ENCODE measurements at places on chromosomes 7 and 10.
A peak's percentile ranks its signal among the peaks of the same experiment; 100 is the strongest.

DNA sequence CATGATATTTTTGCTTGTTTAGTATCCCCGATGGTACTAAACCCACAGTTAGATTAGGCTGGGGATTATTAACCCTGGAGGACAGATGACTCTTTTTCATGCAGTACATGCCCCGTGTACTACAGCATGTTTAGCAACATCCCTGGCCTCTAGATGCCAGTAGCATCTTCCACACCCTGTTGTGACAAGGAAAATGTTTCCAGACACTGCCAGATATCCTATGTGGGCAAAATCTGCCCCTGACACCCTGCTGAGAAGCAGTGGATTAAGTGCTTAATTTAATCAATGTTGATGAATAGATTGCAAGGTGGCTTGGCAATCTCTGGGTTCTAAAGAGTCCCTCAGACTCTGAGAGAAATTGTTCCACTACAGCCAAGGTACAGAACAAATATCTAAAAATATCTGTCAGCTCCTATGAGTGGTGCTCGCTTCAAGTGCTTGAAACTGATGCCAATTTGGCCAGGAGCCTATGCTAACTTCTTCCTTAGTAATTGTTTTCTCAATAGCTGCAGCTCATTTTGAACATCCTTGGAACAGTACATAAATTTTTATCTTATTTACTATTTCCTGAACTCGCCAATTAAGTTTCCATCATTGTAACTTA, 247.0 kb downstream of the SORCS1 start:
- no peak for DNase-seq

DNA sequence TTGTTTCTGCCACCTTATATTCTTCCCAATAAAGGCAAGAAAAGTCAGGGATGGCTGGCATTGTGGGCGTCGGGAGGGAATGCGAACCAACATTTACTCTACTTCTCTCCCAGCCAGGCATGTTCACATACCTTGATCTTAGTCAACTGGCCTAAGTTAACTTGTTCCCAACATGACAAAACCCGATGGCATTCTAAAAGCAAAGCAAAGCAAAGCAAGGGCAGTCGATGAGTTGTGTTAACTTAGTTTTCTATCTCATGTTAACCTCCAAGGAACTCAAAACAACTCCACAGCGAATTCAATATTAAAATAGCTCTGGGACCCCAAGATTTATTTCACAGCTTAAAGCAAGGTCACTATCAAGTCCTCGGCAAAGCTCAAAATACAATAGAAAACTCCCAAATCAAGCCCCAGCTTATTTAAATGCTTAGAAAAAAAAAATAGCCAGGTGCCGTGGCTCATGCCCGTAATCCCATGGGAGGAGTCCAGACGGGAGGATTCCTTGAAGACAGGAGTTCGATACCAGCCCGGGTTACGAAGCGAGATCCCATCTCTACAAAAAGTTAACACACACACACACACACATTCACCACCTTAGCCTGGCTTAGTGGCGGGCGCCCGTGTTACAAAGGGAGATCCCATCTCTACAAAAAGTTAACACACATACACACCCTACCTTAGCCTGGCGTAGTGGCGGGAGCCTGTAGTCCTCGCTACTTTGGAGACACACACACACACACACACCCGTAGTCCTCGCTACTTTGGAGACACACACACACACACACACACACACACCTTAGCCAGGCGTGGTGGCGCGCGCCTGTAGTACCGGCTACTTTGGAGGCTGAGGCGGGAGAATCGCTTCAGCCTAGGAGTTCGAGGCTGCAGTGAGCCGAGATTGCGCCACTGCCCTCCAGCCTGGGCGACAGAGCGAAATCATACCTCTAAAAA, 901 bp upstream of the CCNY start:
- peak; percentile 71 for DNase-seq

- DNase-seq, result no peak
These were observed 279.5 kb upstream of the AKR1E2 start for GRCh38 chr10:4546500-4546899.

DNA sequence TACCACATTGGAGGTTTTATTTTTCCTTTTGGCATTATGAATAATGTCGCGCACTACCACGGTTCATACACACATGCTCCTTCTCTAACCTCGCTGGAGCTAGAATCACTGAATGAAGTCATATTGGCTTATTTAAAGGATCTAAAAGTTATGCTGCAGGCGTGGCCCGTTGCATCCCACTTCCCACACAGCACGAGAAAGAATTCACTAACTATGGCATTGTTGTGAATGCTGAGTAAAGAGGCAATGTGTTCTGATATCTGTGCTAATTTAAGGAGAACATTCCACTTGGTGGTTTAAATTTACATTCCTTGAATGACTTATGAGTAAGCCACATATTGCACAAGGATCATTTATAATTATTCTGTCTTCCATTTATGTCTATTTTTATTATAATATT, 20.7 kb downstream of the TCERG1L start:
- no peak for DNase-seq

- no peak for DNase-seq
These were observed 70.4 kb upstream of the PTN start for GRCh38 chr7:137413901-137414300.

DNA sequence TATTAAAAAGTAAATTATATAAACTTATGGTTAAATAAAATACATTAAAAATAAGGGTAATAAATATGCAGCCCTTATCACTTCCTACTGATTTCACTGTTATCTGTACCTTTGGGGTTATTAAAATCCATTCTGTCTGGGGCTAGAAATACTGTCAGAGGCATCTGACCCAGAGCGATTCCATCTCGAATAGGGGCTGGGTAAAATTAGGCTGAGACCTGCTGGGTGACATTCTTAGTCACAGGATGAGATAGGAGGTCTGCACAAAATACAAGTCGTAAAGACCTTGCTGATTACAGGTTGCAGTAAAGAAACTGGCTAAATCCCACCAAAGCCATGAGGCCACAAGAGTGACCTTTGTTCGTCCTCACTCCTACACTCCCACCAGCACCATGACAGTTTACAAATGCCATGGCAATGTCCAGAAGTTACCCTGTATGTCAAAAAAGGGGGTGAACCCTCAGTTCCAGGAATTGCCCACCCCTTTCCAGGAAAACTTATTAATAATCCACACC, 77.6 kb downstream of the COBL start:
- DNase-seq, result no peak

GRCh38 chr10:73814896-73815718, 3.7 kb upstream of the NDST2 start:
- peak; percentile 56 for DNase-seq

- DNase-seq, result no peak
These were observed 142.5 kb downstream of the DNAJB6 start for GRCh38 chr7:157479326-157479725.

GRCh38 chr7:100148225-100148558, 526 bp upstream of the LAMTOR4 start:
- DNase-seq, result no peak

GRCh38 chr7:112147793-112148361, 58.3 kb downstream of the DOCK4 start:
- no peak for DNase-seq

- no peak for DNase-seq
These were observed 811.5 kb downstream of the LRMDA start for GRCh38 chr10:76242956-76243355.

DNA sequence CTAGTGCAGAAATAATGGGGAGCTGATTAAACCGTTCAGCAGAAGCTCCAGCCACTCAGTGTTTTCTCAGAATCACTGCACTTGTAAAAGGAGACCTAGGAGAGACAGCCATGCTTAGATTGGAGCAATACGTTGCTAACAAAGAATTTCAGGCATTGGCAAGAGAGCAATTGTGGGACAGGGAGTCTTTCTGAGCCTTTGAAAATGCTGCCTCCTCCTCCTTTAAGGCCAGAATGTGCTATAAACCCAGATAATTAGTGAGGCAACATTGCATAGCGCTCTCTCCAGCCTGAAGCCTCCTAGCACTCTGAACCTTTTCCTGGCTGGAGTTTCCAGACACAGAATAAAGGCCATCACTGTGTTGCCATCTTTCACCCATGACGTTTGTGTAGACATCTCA, 18.5 kb upstream of the PTPRN2 start:
- no peak for DNase-seq

GRCh38 chr10:103554488-103555324, 61.2 kb downstream of the NEURL1 start:
- DNase-seq, result peak; percentile 78

GRCh38 chr7:126213876-126214275, 1038.9 kb downstream of the GRM8 start:
- peak; percentile 41 for DNase-seq

Measured in RKO (cell line).